ENCODE measurements at places on chromosomes 7 and 10. TPM values are rescaled to one million over a fixed set of nuclear protein-coding genes. Genes with fewer than 3 reads are reported as not detected.

The OPN1SW gene
- total RNA-seq = not detected

The UCMA gene
- total RNA-seq = not detected

The WIPF3 gene
- total RNA-seq = 0.25 TPM

The KCNH2 gene
- 1.5 TPM for total RNA-seq

GRCh38 chr7:114620208-114620607 lies 205.6 kb downstream of the FOXP2 start:
- no peak for DNase-seq

- DNase-seq = no peak
Observed at GRCh38 chr7:32958046-32959025, 1.1 kb downstream of the FKBP9 start.

GRCh38 chr10:112872728-112873127 lies 77.3 kb upstream of the TCF7L2 start:
- DNase-seq = no peak

GRCh38 chr10:1284076-1284475 lies 227.9 kb downstream of the WDR37 start:
- DNase-seq = no peak

DNA sequence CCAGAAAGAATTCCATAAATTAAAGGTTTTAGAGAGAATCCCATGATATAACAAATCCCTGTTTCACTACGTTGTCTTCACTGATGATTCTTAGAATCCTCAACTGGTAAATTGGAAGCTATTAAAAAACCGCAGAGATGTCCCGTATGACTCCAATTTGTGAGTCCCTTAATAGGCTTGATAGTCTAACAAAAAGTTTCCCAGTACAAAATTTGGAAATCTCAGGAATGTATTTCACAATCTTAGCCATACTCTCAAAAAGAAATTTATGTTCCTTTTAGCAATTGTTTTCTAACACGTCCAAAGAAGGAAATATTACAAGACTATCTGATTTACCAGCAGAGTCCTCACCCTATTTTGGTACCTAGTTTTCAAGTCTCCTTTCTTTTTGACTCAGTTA lies 2.5 kb downstream of the TES start:
- no peak for DNase-seq

GRCh38 chr10:90960355-90960814 lies 39.5 kb upstream of the ANKRD1 start:
- DNase-seq = no peak

GRCh38 chr7:140534743-140535142 lies 55.4 kb upstream of the MKRN1 start:
- no peak for DNase-seq
